ENCODE measurements at places on chromosomes 4 and X. TPM values are rescaled to one million over a fixed set of nuclear protein-coding genes. Genes with fewer than 3 reads are reported as not detected.

DNA sequence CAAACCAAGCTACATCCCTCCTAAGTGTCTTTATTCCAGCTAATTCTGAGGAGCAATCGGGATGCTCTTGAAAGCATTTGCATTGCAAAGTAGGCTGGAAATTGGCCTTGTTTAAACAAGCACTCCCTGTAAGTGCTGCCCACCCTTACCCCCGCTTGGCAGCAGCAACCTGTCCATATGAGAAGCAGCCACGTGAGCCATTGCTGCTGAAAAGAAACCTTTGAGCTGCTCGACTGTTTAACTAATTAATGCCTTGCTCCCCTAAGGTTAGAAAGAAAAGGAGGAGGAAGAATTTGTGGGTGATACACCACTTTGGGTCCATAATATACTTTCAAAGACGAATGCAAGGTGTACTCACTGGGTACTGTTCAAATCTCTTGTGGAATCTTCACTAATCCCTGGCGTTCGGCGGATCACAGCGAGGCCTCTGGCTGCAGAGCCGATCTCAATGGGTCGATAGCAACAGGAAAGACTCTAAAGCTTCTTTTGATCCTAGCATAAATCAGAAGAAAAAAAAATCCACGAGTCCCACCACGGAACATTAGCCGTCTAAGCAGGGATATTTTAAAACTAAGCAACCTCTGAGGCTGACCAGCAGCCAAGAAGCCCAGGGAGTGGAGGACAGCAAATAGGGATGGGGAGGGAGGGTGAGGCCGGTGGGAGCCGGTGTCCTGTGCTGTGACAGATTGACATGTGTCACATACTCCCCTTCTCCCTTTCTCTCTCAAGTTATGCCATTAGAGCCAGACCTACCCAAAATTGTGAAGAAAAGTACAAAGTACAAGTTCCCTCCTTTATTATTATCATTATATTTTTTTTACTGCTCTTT is 37.2 kb upstream of the MGST2 start:
- DNase-seq = no peak

- DNase-seq = peak; percentile 35
Observed at GRCh38 chrX:129629837-129630236, 24.9 kb downstream of the APLN start.

- no peak for DNase-seq
Observed at GRCh38 chrX:112642349-112642748, 37.4 kb downstream of the LHFPL1 start.

DNA sequence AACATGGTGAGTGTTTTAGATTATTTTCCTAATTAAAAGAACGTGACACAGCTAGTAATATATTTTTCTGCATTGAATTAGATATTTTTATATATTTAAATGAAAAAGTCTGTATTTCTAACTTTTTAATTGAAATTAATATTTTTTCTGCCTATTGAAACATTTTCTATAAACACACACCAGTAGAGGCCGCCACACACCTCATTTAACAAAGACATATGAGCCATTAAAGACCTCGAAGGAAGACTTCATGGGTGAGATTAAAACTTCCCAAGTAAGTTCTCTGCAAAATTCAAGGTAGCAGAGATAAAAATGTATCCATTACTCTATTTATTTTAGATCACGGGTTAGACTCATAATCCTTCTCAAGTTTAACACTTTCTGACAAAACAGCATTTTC is 8.3 kb downstream of the SLITRK2 start:
- no peak for DNase-seq

- DNase-seq = no peak
Observed at GRCh38 chr4:152836936-152837335, 57.2 kb downstream of the ARFIP1 start.

DNA sequence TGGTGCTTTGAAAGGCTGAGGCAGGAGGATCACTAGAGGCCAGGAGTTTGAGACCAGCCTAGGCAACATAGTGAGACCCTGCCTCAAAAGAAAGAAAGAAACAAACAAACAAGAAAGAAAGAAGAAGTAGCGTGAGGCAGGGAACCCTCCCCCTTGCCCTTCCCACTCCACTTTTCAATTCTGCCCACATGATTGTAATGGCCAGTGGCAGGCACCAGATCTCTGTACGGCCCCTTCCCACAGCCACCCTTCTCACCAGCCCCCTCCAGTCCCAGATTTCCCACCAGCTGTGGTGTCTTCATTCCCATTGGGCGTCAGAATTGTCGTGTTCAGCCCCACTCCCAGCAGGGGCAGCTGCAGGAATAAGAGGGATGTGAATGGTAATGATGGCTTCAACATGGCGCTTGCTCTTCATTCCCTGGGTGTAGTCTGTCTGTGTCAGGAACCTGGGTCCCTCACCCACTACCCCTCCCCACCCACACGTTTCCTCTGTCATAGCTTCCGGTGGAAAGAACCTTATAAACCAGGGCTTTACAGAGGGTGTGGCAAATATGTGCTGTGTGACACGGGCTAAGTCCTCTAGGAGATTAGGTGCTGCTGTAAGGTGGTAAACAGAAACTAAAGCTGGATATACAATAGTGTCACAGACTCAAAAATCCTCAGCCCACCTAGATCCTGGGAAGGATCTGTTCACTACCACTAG is at the start of gene IL2RG:
Gene IL2RG (minus strand): TSS at position 437 of the 703 bp plus-strand sequence. CDS start 38 bp downstream, at position 399.
- DNase-seq = no peak

DNA sequence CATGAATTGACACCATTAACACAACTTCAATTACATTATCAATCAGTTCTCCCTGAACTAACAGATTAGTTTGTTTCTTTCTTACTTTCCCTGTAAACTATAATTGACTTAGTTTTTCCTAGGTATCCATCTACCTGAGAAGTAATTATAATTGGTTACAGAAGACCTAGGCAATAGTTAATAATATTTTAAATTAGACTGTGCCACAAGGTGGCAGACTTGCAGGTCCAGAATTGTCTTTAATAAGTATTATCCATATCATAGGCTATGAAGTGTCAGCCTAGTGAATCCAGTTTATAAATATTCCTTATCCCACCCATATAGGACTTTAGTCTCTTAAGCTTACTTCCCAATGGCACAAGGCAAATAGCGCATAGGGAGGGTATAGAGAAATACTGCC is 48.9 kb upstream of the FAM47B start:
- no peak for DNase-seq

- DNase-seq = no peak
Observed at GRCh38 chrX:20066968-20067708, 49.6 kb downstream of the MAP7D2 start.

DNA sequence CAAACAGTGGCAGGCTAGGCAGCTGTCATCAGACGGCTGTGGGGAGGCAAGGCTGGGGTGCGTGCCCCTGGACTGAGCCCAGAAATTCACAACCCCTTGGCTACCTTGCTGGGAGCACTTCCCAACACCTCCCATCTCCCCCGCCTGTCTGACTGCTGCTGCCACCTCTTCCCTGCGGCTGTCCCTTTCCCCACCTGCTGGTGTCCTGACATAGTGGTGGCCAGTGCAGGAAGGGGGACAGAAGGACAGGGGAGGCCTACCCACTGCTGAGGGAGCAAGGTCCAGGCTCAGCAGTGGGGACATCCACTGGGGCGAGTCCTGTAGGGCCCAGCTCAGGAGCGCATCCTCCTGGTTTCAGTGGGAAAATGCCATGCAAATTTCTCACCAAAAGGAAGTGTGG is 3.4 kb downstream of the ABCD1 start:
- DNase-seq = no peak

DNA sequence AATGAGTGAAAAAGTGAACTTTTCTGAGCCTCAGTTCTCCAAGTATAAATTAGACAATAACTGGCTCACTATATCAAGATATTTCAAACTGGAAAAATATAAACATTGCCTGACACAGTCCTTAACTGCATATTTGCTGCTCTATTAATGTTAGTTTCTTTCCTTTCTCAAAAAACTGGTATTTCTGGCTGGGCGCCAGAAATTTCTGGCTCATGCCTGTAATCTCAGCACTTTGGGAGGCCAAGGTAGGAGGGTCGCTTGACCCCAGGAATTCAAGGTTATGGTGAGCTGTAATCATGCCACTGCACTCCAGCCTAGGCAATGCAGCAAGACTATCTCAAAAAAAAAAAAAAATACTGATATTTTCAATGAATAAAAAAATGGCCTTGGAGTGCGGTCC is 227.0 kb downstream of the MAGEB17 start:
- no peak for DNase-seq

DNA sequence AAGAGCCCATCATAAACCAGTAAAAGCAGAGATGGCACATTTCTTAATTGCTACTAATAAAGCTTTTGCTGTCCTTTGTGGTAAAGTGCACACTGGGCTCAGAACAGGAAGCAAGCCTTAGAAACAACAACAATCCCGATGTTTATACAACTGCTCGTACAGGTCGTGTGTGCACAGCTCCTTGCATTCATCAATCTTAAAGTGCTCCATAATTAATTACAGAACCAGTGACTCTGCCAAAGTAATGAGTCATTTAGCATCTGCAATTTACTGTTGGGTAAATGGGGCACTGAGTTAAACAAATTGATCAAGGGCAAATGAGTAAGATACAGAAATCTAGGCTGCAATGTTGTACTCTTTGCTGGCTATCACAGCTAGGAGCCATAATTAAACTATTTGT is 61.3 kb upstream of the TXK start:
- no peak for DNase-seq

- no peak for DNase-seq
Observed at GRCh38 chr4:20288047-20288650, 36.4 kb downstream of the SLIT2 start.

GRCh38 chr4:52142816-52143215 is 91.7 kb downstream of the SPATA18 start:
- DNase-seq = no peak

GRCh38 chr4:99395595-99396364 is 39.4 kb downstream of the ADH7 start:
- no peak for DNase-seq

DNA sequence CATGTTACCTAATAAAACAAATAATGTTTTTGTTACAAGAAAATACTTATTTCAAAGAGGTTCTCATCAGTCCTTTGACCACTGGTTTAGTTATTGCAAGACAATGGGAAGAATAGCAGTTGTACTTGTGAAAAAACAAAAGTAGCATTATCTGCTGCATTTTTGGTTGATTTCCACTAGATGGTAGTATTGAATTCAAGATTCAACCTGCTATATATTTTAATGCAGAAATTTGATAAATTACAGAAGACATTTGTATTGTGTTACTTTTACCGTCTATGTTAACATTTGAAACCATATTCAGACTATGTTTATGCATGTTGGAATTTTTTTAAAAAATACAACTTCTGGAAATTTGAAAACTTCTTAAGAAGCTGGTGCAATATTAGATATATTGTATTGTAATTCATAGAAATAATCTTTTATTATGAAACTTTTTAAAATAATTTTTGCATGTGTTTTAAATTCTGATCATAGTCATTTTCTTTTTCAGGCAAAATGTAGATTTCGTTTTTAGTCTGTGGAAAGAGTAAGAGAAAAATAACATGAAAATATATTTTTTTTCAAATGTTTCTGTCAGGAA is 56.4 kb downstream of the SPCS3 start:
- DNase-seq = no peak

- no peak for DNase-seq
Observed at GRCh38 chrX:148915474-148915873, 415.1 kb downstream of the AFF2 start.

DNA sequence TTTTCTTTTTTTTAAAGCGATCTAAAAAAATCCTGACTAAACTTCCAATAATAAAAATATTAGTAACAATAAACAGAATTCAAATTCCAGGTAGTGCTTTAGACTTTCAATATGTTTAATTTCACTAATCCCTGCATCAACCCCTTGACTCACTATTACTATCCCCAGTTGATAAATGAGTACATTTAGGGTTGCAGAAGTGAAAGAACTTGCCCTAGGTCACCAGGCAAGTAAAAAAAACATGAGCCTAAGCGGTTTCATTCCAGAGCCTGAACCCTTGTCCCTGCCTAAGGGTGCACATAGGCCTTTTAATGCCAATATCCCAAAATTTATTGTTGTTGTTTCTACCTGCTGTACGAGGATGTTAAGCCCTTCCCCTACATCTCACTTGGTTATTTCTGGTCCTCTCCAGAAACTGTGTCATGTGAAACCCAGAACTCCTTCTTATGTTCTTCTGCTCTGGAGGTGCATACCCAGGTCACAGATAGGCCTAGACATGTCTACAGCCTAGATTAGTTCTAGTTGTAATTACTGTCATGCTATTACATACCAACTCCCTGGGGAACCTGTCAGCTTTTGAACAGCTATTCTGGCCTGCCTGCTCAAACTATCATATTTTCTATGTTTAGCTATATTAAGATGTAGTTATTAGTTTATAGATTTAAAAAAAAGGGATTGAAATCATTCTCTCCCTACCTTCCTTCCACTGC is 244.5 kb upstream of the PITX2 start:
- no peak for DNase-seq

- DNase-seq = no peak
Observed at GRCh38 chr4:19623866-19624265, 627.8 kb upstream of the SLIT2 start.

DNA sequence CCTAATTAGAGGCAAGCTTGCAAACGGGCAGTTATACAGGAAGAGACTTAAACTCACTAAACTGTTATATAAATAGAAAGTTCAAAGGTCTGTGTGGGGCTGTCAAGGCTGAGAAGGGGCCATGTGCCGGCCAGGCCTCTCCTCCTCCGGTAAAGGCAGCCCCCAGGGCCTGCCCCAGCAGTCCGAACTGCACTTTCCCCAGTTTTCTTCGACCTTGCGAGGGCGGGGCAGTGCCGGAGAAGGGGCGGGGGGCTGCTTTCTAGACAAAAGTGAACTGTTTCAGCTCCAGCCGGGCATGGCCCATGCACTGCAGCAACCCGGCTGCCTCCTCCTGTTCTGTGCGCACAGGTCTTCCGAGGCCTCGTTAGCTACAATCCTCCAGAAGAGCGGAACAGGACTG is 4.1 kb downstream of the AFF2 start:
- no peak for DNase-seq

- no peak for DNase-seq
Observed at GRCh38 chr4:149973181-149973580, 105.1 kb upstream of the DCLK2 start.

GRCh38 chr4:3073158-3074077 is 920 bp downstream of the HTT-AS start:
- DNase-seq = peak; percentile 45

DNA sequence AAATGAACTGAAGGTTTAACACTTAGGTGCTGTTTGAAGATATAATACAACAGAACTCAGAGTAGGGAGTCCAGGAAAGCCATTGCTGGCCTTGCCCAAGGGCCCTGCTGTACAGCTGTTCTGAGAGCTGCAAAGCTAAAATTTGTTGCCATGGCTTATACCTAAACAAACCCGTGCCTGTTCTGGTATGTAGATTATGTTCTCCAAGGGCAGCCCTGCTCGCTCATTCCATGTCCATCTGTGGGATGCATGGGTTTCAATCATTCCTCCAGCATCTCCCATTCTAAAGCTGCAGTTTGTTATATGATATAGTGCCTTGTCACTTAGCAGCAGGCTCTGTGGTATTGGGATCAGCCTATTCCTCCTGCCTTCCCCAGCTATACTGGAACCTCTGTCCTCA is 80.8 kb upstream of the BMPR1B start:
- no peak for DNase-seq

- DNase-seq = peak; percentile 85
Observed at GRCh38 chr4:120922381-120923206, at the start of gene PRDM5. TSS of gene PRDM5 (minus strand) at chr4:120922726. CDS start at chr4:120922608, 118 bp downstream.

- no peak for DNase-seq
Observed at GRCh38 chr4:34676400-34676799, 1567.9 kb downstream of the ARAP2 start.

GRCh38 chr4:86233090-86233489 is 126.8 kb downstream of the MAPK10 start:
- DNase-seq = no peak

Gene PF4V1
- not detected for total RNA-seq

Gene NXT2
- total RNA-seq = 1.5 TPM

Gene SSX2B
- not detected for total RNA-seq

Gene ZCCHC18
- 0.30 TPM for total RNA-seq

Gene EGFL6
- total RNA-seq = not detected

Gene ZNF518B
- total RNA-seq = 21.8 TPM

Gene SHROOM3
- total RNA-seq = 14.2 TPM

Gene PAK3
- 0.64 TPM for total RNA-seq

All from left ventricle myocardium superior (tissue), 1 donor.